ENCODE measurements at places on chromosomes 5 and 9.
A peak's percentile ranks its signal among the peaks of the same experiment; 100 is the strongest.

DNA sequence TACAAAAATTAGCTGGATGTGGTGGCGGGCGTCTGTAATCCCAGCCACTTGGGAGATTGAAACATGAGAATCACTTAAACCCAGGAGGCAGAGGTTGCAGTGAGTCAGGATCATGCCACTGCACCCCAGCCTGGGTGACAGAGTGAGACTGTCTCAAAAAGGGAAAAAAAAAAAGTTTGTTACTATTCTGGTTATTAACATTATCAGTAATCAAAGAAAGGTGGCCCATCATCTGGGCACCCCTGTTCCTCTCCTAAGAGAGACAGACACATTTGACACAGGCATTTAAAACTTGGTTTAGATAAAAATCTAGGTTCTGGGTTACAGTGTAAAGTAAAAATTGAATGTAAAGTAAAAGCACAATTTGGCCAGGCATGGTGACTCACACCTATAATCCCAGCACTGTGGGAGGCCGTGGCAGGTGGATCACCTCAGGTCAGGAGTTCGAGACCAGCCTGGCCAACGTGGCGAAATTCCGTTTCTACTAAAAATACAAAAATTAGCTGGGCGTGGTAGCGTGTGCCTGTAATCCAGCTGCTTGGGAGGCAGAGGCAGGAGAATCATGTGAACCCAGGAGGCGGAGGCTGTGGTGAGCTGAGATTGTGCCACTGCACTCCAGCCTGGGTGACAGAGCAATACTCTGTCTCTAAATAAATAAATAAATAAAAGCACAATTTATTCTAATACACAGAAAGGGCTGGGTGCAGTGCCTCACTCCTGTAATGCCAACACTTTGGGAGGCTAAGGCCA lies 16.7 kb upstream of the PHYHD1 start:
- no peak for DNase-seq

DNA sequence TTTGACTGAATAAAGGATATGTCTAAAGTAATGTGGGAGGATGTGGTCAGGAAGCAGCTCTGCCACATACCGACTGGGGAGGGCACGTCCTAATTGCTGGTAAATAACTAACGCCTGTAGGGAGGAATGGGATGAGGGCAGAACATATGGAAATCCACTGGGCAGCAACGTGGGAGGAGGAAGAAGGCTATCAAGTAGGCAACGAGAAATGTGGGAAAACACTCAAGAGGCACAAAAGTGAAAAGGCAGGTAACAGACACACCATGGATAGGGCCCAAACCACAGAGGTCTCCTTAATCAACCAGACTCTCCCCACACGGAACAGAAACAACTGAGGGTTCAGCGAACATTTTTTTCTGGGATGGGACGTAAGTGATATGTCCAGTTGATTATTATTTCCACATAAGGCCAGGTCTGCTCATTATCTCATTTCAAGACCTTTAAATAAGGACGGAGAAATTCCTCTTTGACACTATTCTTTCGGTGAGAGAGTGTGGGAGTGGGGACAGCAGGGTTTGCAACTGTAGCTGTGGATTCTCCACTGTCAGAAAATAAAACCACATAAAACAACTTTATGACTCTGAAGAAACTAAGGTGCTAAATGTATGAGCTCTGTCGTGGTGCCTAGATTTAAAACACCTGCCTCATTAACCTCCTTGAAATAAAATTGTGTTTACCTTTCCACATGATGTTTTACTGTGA lies 17.0 kb downstream of the IARS1 start:
- DNase-seq: peak; percentile 34

DNA sequence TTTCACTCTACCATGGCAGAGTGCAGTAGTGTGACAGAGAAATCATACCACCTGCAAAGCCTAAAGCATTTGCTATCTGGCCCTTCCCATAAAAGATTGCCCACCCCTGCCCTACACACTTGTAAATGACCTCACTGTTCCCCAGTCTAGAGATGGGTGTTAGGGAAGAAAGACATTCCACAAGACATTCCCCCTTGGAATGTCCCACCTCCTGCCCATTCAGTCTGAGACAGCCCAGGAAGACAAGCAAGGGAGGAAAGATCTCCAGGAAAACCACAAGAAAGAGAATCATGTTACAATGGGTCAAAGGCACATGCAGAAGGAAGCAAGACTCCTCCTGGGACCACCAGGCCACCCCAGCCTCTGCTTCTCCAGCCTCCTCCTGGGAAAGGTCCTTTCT lies 230.0 kb downstream of the AGTPBP1 start:
- no peak for DNase-seq

DNA sequence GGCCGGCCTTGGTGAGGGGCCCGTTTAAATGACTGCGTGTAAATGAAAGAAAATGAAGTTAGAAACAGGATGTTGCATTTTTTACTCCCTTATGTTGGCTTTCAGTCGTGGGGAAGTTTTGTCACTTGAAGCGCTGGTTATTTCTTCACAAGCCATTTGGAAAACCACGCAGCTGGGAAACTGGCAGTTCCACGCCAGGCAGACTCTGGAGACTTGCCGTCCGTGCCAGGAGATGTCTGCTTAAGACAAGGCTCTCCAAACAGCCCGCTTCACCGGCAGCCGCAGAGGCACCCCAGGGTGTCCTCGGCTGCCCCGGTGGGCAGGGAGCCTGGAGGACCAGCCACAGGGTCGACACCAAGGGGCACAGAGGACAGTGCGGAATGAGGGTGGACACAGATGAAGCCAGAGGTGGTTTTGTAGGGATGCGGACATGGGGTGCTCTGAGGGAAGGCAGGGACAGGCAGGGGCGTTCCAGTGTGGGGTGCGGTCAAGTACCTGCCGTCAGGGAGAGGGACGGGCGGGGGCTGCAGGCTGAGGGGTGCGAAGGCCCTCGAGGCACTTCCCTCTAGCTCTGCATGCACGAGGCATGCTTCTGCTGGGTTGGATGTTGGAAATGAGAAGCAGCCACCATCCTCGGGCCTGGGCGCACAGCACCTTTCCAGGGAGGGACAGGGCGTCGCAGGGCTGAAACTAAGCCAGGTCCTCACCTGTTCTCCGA lies 11.1 kb upstream of the AJM1 start:
- no peak for DNase-seq

GRCh38 chr5:172106511-172107356 lies 81.3 kb downstream of the STK10 start:
- peak; percentile 11 for DNase-seq

- DNase-seq: no peak
Observed at GRCh38 chr5:139880416-139881142, 85.0 kb downstream of the PSD2 start.

GRCh38 chr9:7298123-7298522 lies 501.5 kb downstream of the DMAC1 start:
- DNase-seq: no peak

DNA sequence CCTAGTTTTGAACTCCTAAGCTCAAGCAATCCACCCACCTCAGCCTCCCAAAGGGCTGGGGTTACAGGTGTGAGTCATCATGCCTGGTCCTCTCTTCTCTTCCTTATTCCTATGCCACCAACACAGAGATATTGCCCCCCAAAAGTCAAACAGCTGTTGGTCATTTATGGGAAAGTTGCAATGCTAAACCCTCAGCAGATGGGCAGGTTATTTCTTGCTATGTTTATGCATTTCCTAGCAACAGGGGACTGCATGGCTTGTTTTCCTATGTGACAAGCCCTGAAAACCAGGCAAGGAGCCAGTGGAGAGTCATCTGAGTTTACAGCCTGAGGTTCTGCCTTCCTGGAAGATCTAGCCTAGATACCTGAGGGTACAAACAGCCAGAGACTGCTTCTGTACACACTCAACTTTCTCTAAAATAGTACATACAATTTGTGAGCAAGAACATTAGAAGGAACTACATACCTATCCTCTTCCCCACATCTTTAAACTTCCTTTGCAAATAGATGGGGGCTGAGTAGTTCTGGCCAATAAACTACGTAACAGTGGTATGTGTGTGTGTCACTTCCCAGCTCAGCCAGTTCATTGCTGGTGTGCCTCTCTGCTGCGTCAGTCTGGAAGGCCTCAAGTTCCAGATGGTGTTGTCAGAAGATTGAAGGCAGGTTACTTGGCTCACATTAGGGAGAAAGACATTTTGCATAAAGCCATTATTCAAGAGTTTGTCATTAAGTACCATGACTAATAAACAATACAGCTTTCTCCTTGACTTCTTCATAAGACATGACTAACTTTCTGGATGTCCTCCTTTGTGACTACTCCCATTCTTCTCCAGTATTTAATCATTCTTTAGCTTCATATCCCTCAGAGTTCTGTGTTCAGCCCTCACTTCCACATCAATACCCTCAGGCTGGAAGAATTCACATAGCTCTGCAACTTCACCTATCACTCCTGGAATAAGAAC lies 65.3 kb downstream of the CSNK1A1 start:
- peak; percentile 37 for DNase-seq

DNA sequence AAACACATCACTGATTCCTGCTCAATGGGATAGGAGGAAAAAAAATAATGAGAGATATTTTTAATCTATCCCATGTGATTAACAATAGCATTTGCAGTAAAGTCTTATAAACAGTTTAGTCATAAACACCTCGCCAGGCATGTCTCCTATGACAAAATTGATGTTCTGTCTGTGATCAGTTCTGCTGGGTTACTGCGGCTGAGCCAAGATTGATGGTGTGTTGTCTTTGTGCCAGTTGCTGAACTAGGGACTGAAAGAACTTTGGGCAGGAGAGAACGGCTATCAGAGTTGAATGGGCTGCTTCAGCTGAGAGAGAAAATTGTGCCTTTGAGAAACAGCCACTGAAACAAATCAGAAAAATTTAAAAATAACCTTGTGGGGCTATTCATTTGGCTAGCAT lies 37.3 kb upstream of the MAMDC2 start:
- DNase-seq: no peak

GRCh38 chr9:120914396-120914795 lies 12.2 kb downstream of the TRAF1 start:
- no peak for DNase-seq

DNA sequence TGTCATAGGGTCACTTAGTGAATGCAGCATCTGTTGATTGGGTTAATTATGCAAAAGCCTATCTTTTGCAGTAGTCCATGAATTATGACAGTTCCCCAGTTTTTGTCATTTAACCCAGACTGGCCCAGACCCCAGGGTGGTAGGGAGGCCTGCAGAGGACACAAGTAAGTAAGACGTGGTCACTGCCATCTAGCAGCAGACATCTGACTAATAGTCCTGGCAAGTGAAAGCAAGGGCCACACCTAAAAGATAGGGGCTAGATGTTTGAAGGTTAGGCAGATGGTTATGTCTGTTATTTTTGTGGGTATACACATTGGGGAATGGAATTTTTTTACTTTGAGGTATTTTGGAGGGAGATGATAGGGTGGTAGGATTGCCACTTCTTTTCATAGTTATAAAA lies 48.0 kb downstream of the RAB14 start:
- DNase-seq: no peak

GRCh38 chr5:168198359-168198758 lies 93.1 kb upstream of the WWC1 start:
- DNase-seq: no peak

GRCh38 chr9:70494221-70494620 lies 79.8 kb upstream of the KLF9 start:
- DNase-seq: no peak
